Aorta (tissue), 5 donors: ENCODE measurements at places on chromosomes 12 and 14.

- DNase-seq: no peak
Observed at GRCh38 chr12:84034871-84035270, 877.7 kb downstream of the SLC6A15 start.

- no peak for DNase-seq
Observed at GRCh38 chr12:18589316-18589715, 148.5 kb downstream of the PLCZ1 start.

DNA sequence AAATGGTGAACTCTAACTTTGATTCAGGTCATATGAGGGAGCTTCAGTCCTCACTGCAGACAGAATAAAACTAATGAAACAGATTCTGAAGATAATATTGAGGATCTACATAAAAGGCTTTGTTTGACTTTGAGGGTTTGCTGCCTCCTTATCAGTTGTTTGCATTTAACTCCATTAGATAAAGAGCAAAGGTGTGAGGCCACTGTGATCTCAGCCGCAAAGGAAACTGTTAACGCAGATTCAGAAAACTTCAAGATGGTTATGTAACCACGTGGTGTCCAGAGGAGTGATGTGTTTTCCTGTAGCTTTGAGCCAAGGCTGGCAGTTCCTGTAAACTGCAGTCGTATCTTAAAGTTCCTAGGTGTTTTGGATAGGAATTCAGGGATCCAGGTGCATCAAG, 67.8 kb downstream of the METTL25 start:
- no peak for DNase-seq

DNA sequence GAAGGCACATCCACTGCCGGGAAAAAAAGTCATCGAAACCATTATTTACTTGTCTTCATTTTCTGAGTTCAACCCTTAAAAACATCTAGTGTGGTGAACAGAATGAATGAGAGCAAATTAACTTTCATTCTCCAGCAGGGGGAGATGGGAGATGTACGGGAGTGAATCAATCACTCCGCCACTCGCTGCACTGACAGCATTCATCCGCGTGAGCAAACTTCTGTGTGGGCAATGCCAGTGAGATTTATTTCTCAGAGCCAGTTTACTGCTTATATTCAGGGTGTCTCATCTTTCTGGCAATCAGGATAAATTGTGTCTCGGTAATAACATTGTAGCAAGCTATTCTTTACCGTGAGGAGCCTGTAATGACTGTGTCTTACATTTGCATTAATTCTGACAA, 463.6 kb upstream of the MIS18BP1 start:
- DNase-seq: no peak

DNA sequence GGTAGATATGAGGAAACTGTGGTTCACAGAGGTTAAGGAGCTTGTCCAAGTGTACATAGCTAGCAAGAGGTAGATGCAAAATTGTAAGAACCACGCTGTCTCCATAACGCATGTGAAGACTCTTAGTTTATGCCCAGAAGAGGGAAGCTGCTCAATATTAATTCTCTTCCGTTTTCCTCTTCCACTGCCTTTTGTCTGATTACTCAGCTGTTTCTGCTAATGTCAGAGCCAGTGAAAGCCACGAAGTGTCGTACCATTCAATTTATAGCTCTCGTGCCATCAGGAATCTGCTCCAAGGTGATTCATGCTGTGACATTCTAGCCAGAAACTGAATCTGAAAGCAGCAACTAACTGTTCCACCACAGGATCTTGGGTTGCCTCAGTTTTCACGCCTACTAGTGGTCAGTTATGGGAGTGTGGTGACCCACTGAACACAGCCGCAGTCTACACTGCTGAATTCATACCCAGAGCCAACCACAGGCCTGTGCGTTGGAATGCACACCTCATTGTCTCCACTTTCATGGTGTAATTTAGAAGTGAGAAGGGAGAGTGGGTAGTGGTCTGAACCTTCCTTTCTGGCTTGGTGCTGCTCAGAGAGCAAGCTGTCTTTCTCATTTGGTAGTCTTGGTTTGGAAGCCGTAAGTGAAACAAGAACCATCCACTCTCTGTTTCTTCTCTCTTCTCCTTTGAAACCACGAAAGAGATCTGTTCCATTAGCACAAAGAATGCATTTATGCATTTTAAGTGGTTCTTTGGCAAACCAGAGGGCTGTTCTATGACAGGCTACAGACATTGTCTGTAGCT, 74.2 kb upstream of the NAP1L1 start:
- DNase-seq: peak; percentile 56

DNA sequence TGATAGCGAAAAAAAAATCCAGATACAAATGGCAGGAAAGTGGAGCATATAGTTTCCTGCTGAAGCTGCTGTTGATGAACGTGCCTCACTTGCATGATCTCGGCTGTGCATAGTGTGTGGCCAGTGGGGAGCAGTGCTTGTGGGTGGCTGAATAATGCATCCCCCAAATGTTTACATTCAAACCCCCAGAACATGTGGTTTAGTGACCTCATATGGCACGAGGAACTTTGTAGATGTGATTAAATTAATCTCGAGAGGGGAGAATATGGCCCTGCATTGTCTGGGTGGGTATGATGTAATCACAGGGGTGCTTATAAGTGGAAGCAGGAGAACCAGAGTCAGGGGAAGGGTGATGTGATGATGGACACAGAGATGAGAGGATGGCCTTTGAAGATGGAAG, 425.0 kb downstream of the TMEM121 start:
- no peak for DNase-seq

GRCh38 chr14:33561488-33562175, 389.2 kb downstream of the EGLN3 start:
- no peak for DNase-seq

- DNase-seq: no peak
Observed at GRCh38 chr14:95689441-95689840, 3.2 kb downstream of the TCL1B start.

GRCh38 chr12:80241576-80242273, 142.4 kb downstream of the OTOGL start:
- DNase-seq: no peak

- no peak for DNase-seq
Observed at GRCh38 chr14:34013721-34014060, 62.8 kb upstream of the EGLN3 start.

GRCh38 chr12:94147387-94147990, 888 bp upstream of the PLXNC1 start:
- no peak for DNase-seq

DNA sequence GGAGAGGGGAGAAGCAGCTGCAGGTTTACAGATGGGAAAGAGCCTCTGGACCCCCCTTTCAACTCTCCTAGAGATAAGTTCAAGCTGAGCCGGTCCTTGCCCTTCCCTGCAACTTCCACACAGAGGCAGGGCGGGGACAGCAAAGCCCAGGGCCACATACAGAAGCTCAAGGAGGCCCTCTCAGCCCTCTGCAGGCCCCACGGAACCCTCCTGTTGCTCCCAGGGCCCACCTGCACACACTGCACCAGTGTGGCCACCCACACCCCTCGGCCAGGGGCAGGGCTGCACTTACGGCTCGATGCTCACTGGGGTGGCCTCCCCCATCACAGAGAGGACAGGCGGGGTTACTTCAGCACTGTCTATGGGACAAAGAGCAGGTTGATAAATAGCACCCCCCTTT, 13.0 kb upstream of the PNMA1 start:
- no peak for DNase-seq

DNA sequence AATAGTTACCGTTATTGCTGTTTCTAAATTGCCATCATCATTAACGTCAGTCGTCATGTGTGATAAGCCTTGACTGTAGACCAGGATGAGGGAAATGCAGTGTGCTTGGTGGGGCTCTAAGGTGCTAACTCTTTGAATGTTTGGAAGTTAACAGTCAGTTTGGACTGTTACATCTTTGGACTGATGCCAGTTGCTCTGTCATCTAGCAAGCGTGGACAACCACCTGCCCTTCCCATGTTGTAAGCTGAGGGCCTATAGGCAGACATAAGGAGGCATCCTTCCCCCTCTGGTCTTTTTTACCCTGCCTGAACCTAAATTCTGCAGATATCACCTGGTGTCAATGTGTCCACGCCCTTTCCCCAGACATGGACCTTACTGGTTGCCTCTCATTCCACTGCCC, 94.4 kb downstream of the PPP2R5C start:
- no peak for DNase-seq

GRCh38 chr12:55707841-55708694, at the start of gene ITGA7:
ITGA7 (minus strand) TSS chr12:55707904; CDS start chr12:55707682, 222 bp downstream.
- DNase-seq: peak; percentile 90

- no peak for DNase-seq
Observed at GRCh38 chr14:53542732-53543131, 389.6 kb upstream of the DDHD1 start.

GRCh38 chr12:56299308-56299852, 750 bp downstream of the CS start:
- no peak for DNase-seq

DNA sequence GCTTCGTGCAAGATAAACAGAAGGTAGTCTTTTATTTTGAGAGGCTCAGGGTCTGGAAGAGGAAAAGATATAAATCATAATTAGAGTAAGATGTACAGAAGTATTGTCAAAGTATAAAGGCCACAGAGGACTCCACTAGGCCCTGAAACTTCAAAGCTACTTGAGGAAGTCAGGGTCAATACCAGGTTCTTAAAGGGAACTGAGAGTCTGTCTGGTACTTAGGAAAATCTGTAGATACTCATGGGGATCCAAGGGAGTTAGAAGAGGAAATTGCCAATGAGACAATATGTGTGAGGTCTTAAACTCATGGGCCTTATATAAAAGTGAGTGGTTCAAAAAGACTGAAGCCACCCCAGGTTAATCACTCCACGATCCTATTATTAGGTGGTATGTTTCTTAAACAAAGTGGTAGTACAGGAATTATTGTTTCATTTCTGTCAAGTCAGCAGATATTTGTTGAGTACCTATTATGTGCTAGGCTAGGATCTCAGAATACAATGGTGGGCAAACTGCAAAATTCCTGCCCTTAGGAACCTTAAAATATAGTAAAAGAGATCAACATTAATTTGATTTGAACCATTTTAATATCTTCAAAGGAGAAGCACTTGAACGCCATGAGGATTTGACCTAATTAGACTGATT, 314.6 kb downstream of the ADAMTS20 start:
- no peak for DNase-seq

- DNase-seq: no peak
Observed at GRCh38 chr12:76921100-76921471, 42.3 kb upstream of the CSRP2 start.

GRCh38 chr14:87940894-87941293, 52.1 kb downstream of the GALC start:
- no peak for DNase-seq

DNA sequence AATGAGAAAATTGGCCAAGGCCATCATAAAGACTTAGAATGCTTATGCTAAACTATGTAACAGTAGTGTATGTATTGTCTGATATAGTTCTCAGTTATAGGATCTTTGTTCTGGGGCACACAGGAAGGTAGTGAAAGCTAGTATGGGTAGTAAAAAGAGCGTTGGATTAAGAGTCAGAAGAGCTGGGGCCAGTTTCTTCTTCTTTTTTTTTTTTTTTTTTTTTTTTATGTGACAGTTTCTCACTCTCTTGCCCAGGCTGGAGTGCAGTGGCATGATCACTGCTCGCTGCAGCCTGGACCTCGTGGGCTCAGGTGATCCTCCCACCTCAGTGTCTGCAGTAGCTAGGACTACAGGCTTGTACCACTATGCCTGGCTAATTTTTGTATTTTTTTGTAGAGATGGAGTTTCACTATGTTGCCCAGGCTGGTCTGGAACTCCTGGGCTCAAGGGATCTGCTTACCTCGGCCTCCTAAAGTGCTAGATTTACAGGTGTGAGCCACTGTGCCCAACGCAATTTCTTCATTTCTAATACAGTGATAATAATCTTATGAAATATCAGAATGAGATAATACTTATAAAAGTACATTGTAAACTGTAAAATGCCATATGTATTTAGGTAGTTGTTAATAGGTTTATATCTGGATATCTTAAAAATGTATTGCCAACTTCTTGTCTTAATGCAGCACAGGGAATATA, 7.4 kb downstream of the MDM2 start:
- DNase-seq: no peak

GRCh38 chr12:2324387-2324786, 271.6 kb downstream of the CACNA1C start:
- no peak for DNase-seq
